ENCODE measurements at places on chromosomes 1 and 21.

GRCh38 chr1:210264496-210265380, 32.1 kb downstream of the SERTAD4 start:
- DNase-seq: no peak

DNA sequence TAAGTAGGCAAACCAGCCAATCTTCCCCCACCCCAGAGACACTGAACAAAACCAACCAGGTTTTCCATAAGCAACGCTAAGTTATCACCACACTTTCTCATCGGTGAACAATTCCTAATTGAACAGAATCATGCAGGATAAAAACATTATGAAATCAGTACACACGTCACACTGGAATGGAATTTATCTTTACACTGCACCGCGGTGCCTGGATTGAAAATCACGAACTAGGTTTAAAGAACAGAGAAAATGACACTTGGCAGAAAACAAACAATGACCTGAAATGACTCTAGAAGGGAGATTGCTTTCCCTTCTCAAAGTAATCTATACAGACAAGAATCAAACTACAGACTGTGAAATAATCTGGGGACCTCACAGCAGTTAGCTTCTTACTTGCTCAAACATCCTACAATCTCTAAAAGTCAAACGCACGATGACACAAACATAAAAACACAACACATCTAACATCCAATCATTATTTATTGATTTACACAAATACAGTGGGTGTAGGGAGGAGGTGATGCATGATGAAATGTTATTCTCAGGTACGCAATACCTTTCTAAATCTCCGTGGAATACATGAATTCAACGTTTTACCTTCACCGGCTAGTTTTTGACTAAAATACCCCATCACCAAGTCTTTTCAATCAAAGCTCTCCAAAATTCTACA, 1.9 kb downstream of the EIF4G3 start:
- DNase-seq: no peak

DNA sequence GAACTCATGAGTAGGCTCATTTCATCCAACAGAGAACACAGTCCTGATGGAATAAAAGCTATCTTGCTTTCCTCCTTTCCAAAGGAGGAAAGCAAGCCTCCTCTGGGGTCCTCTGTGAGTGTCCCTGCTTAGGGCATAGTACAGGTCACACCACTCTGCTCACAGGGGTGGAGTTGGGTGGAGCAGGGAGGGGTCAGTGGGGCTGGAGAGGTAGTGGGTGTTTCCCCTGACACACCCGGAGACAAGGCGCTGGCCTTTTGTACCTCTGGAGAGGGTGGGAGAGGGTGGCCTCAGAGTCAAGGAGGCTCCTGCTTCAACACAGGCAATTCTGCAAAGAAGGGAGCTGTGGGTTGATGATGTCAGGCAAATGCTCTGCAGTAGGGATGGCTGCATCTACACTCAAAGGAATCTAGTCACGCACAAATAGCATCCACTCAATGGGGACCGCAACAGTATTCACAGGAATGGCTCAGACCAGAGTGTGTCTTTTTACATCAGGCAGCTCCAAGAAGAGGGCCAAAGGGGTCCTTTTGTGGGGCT, 58.6 kb upstream of the PLXNA2 start:
- DNase-seq: no peak

DNA sequence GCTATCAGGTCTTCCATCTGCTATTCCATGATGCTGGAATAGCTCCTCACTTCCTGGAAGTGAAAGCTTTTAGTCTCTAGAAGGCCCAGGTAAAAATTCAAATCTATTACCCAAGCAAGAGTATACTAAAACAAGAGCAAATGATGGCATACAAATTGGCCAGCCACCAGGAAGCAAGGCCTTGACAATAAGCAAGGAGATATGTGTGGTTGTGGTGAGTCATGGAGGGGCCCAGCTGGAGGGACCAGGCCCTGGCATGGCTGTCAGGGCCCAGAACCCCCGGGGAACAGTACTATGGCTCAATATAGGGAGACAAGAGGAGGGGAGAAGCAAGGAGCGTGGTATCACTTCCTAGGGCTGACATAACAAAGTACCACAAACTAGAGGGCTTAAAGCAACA, 358.7 kb downstream of the RRAGC start:
- no peak for DNase-seq

DNA sequence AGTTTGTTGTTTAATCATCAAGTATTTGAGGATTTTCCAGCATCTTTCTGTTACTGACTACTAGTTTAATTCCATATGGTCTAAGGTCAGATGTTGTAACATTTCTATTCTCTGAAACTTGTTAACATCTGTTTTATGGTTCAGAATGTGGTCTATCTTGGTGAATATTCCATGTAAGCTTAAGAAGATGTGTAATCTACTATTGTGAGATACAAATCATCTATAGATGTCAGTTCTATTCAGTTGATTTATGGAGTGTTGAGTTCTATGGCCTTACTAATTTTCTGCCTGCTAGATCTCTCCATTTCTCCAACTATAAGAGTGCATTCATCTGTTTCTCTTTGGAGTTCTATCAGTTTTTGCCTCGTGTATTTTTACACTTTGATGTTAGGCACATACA, 31.5 kb downstream of the WARS2 start:
- no peak for DNase-seq

GRCh38 chr21:35284199-35284598, 235.1 kb upstream of the RUNX1 start:
- DNase-seq: no peak

DNA sequence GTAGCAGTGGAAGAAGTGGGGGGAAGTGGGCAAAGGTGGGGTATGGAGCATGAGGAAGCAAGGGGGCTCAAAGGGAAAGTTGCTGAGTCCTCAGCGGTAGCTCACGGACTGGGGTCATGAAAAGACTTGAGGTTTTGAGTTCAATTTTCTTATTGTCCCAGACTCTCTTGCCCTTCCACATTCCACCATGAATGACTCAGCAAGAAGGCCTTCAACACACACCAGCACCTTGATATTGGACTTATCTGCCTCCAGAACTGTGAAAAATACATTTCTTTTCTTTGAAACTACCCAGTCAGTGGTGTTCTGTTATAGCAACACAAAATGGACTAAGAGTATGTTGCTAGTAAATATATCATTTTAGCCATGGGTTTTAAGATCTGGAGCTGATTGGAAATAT, 17.3 kb upstream of the RHBDL2 start:
- no peak for DNase-seq

All from activated CD4-positive, alpha-beta T cell treated with anti-CD3 and anti-CD28 coated beads, Interleukin-2, Interleukin-6, amounts not matched to agents 100 ng/mL and 50 ng/mL, durations not matched to agents 16 hours and 8 hours (primary cell).